ENCODE measurements at places on chromosomes 5 and 9.

- DNase-seq = no peak
These were observed 45.5 kb downstream of the GALNT12 start for GRCh38 chr9:98852961-98853360.

DNA sequence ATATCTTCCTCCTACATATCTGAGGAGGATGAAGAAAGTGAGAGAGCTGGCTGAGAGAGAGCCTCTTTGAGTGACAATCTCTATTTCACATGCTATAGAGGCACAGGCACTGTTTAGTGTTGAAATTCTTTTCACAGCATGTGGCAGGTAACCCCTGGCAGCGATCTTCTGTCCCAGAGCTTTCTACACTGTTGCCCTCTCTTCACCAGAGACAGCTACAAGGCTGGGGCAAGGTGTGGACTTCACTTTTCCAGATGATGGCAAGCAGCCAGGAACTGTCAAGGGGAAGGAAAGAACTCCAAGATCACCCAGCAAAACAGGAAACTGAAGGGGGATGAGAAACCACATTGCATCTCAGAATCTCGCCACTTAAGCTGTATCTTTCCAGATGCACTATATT lies 205.2 kb downstream of the CAAP1 start:
- no peak for DNase-seq

- DNase-seq = no peak
These were observed 24.0 kb downstream of the PTGES2 start for GRCh38 chr9:128103589-128103962.

- DNase-seq = no peak
These were observed 11.0 kb upstream of the TNFSF8 start for GRCh38 chr9:114941376-114941775.

GRCh38 chr5:144210655-144211054 lies 40.0 kb downstream of the KCTD16 start:
- DNase-seq = no peak

DNA sequence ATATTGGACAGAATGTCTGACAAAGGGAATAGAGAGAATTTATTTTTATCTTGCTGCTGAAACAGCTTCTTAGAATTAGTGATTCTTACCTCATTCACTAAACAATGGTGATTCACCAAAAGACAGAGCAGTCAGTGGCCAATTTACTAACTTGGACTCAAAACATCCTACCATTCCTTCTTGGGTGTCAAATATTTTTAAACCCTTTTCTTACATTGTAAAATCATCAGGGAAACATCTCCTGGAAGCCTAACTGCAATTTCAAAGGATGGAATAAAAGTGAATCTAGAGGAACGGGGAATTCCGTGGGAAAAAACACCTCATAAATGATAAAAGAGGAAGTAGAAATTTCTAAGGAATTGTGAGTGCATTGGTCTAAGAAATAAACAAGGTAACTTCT lies 97.7 kb downstream of the LHFPL2 start:
- no peak for DNase-seq

- DNase-seq = no peak
These were observed 102.3 kb downstream of the GLDC start for GRCh38 chr9:6543204-6543603.

DNA sequence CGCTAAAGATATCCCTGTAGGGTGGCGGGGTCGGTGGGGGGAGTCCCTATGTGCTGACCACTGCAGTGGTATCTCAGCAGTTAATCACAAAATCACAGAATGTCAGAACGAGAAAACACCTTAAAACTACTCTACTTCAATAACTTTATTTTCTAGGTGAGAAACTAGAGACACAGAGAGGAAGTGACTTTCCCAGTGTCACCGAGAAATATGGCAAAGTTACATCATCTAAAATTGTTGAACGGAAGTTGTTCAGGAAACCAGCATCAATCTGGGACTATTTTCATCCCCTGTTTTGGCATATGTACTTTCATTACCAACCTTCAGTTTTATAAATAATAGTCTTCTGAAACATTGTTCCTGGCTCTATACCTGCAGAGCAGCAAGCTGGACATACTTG lies 384.0 kb downstream of the SPOCK1 start:
- DNase-seq = no peak

DNA sequence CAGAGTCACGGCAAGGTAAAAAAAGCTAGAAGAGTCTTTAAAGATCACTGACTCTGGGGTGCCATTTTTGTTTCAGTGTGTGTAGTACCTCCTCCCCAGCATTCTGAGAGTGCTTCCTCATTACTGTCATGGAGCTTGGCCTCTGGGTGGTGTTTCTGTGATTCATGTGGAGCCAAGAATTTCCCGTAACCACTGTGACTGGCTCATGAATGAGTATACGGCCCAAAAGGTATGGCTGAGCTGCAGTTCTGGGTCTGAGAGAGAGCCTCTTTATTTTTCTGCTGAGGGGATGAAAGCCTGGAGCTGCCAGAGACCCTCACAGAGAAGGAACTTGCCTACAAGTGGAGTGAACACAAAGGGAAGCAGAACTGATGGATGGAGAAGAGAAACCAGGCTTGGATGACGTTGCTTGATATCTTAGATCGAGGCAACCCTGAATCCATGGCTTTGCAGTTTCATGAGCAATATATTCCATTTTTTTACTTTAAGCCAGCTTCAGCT lies 85.6 kb downstream of the PTTG1 start:
- no peak for DNase-seq

GRCh38 chr5:10111571-10111970 lies 138.1 kb downstream of the ATPSCKMT start:
- no peak for DNase-seq

GRCh38 chr9:2403701-2404100 lies 217.9 kb upstream of the VLDLR start:
- no peak for DNase-seq

GRCh38 chr9:116112236-116112635 lies 41.4 kb upstream of the PAPPA start:
- no peak for DNase-seq

GRCh38 chr5:175712313-175712680 lies 54.4 kb downstream of the HRH2 start:
- DNase-seq = no peak

- DNase-seq = no peak
These were observed 263.5 kb downstream of the CWC27 start for GRCh38 chr5:65032250-65032649.

DNA sequence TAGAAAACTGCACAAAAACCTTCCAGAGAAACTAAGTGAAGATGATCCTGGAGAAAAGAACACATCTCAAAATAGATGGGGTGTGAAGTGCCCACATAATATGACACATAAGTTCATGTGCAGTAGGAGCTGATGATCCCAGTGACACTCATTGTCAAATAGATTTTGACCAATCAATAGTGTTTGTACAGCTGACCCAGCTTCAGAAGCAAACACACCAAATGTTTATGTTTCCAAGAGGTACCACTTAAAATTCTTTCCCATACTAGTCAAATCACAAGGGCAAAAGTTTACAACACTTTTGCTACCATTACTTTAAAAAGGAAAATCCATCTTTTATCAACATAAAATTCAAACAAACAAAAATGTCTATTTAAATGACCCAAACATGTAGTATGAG lies 175.0 kb downstream of the MLLT3 start:
- no peak for DNase-seq

- no peak for DNase-seq
These were observed 6.3 kb downstream of the RBM27 start for GRCh38 chr5:146209714-146210113.

DNA sequence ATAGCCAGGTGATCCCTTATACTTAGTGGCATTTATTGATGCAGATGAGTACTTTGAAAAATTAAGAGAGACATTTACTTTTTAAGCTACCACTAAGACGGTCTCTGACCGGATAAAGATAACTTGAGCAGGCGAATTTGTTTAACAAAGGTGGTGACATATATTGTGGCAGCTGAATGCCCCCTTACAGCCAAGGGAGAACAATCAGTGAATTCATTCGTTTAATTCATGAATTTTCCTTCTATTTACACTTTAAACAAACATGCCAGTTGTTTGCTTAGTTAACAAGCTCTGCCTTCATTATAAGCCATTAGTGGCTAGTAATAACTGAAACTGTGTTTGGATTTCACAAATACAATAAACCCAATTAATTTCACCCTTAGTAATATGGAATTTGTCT lies 187.1 kb downstream of the AOPEP start:
- DNase-seq = no peak

GRCh38 chr5:91586232-91586631 lies 203.1 kb upstream of the ARRDC3 start:
- no peak for DNase-seq

DNA sequence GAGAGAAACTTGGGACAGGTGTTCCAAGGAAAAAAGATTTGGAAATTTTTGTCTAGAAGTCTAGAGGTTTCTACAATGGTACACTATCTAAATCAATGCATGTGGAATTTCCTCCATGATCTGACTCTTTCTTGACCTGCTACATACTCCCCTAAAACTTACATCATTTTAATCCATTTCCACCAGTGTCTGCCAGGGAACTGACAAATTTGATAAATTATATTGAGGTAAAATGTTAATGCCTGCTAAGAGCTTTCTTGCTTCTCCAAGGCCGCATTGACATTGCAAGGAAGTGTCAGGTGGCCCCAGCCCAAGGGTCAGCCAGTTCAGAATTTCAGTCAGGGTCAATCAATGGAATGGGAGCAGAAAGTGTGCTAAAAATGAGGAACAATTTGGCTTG lies 163.4 kb upstream of the FBXL17 start:
- DNase-seq = no peak

DNA sequence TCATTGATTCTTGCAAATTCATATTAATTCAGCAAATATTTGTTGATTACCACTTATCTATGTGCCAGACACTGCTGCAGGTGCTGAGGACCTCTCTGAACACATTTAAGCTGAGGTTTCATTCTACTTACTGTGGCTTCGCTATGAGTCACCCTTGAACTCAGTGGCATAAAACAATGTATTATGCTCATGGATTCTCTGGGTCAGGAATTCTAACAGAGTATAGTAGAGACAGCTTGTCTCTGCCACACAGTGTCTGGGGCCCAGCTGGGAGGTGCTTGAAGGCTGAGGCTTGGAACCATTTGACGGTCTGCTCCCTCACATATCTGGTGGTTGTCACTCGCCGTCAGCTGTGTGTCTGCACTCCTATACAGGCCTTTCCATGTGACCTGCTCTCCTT lies 124.3 kb upstream of the NR3C1 start:
- no peak for DNase-seq

- peak; percentile 78 for DNase-seq
These were observed 9.9 kb downstream of the PTCH1 start for GRCh38 chr9:95506678-95507463.

GRCh38 chr5:150303070-150303615 lies 438 bp upstream of the ARSI start:
- no peak for DNase-seq

GRCh38 chr5:158979749-158980521 lies 119.8 kb downstream of the EBF1 start:
- DNase-seq = no peak

DNA sequence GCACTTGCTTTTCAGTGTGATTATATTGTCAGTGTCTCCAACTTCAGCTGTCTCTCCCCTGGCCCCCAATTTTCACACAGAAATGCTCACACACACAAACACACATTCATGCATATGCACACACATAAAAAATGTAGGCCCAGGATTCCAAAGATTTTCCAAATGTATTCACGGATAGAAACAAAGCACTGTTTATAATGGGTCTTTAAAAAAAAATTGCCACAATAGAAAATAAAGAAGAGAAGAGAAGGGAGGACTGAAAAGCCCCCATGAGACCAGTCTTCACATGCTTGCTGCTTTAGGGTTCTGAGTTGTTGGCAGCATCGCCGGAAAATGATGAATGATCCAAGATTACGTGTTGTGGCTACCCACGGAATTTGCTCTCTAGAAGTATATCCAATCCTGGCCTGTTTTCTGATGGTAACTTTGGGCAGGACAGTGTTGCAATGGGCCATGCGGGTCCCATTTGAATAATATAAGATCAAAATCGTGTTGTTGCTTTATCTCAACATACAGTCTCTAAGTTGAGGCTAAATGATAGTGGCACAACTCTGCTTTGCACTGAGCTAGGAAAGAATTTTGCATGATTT lies 36.2 kb upstream of the ACO1 start:
- no peak for DNase-seq

GRCh38 chr9:131125038-131125287 lies 423 bp upstream of the NUP214 start:
- no peak for DNase-seq

- no peak for DNase-seq
These were observed 44.0 kb downstream of the OTULIN start for GRCh38 chr5:14708551-14708950.

DNA sequence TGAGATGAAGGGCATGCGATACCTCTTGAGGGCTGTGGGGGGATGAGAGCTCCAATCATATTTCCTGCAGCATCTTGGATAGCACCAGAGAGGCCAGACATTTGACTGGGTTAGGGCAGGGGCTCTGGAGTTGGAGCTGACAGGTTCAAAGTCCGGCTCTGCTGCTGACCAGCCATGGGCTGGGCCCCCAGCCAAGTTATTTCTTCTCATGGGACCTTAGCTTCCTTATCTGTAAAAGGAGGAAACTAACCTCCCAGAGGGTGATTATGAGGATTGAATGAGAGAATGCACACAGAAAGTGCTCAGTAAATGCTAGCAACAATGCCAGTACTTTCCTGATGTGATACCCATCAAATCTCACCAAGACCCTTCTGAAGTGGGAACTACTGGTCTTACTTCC lies 65.2 kb upstream of the SLC25A51 start:
- no peak for DNase-seq

- no peak for DNase-seq
These were observed 4.8 kb upstream of the GPR150 start for GRCh38 chr5:95615164-95615467.

- no peak for DNase-seq
These were observed 74.0 kb upstream of the MIER3 start for GRCh38 chr5:57025961-57026360.

GRCh38 chr9:135607401-135608293 lies 31.7 kb downstream of the GLT6D1 start:
- no peak for DNase-seq

- DNase-seq = no peak
These were observed 114.9 kb upstream of the SLC25A48 start for GRCh38 chr5:135719428-135720063.

- no peak for DNase-seq
These were observed 45.4 kb downstream of the PPP2R2B start for GRCh38 chr5:146832985-146833732.

DNA sequence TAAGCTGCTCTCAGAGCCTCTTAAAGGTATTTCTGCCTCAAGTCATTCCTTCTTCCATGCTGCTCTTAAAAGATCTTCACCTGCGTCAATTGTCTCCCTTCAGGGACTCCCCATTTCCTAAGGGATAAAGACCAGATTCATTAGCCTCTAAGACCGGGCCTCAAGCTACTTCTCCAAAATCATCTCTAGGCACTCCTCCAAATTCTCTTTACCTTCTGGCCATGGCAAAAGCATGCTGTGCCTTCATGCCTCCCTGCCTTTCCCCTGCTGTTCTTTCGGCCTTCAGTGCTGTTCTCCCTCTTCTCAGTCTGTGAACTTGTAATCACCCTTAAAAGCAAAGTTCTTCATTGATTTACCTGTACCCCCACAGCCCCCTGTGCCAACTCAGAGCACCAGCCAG lies 4.4 kb downstream of the TMOD1 start:
- DNase-seq = no peak

GRCh38 chr5:95178046-95178651 lies 106.7 kb downstream of the MCTP1 start:
- no peak for DNase-seq
